Fibroblast of upper back skin (primary cell): ENCODE measurements at places on chromosomes 2 and 18.

DNA sequence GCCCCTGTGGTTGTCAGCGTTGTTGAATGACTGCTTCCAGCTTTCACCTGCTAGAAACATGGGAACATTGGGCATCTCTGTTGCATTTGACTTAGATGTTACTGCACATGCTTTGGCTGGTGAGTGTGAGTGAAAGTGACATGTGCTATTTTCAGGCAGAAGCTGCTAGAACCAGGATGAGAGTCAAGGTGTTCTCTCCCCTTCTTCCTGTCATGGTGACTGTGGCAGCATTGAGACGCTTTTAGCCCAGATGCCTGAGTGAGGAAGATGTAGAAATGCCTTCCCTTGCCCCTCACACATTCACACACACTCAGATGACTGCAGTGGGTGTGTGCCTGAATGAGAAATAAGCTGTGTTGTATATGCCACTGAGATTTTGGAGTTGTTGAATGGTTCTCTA lies 220.2 kb downstream of the PTPRM start:
- DNase-seq: no peak

GRCh38 chr2:201926067-201926466 lies 107.6 kb upstream of the FZD7 start:
- DNase-seq: peak; percentile 81

- DNase-seq: no peak
Observed at GRCh38 chr2:6080932-6081753, 389.0 kb downstream of the SOX11 start.

DNA sequence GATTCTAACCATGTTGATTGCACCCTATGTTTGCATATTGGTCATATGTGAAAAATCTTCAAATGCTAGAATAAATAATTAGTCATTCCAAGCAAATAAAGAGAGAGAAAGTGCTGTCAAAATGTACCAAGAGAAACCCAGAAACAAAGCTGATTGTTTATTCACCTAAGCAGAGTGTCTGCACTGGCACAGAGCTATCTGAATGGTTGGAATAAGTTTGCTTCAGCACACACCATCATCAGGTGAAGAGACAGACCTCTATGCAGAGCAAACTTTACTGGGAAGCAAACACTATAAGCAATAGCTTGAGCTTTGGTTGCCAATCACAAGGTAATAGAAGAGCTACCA lies 25.4 kb downstream of the DSG4 start:
- DNase-seq: no peak

GRCh38 chr2:218010140-218010983 lies 7.6 kb upstream of the TNS1 start:
- peak; percentile 58 for DNase-seq

DNA sequence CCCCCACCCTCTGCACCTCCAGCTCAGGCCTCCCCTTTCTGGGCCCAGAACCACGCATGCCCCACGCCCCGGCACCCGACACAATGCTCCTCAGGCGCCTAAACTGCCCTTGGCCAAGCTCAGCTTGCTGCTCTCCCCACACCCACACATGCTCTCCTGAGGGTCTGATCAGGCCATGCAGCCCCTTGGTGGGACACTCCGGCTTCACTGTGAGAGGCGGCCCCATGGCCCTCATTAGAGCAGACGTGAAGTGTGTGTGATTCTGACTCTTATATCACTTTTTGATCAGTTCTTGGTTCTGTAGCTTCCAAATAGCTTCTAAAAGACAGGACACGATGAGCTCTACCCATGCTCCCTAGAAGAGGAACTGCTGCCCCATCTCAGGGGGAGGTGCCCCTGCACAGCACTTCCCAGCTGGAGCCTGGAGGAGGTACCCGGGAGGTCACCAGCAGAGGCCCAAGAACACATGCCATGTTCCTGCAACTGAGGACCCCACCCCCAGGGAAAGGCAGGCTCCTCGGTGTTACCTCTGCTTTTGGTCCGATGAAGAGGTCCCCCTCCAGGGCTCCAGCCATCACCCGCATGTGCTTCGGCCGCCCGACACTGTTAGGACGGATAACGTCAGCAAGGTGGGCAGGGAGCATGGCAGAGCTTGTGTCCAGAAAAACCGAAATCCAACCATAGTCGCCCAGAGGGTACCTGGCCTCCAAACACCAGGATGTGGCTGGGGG lies 3.6 kb downstream of the ACTR1B start:
- DNase-seq: no peak

DNA sequence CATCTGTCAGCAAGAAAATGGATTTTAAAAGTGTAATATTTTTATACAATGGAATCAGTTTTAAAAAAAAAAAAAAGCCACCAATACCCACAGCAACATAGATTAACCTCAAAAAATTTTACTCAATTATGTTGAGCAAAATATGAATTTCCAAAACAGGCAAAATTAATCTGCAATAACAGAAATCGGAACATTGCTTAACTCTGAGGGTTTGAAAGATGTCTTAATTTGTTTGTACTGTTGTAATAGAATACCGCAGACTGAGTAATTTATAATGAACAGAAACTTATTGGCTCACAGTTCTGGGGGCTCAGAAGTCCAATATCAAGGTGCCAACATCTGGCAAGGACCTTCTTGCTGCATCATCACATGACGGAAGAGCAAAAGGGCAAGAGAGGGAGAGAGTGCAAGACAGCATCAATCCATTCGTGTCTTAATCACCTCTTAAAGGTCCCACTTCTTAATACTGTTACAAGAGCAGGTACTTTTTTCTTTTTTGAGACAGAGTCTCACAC lies 31.8 kb upstream of the TNFAIP6 start:
- DNase-seq: no peak

DNA sequence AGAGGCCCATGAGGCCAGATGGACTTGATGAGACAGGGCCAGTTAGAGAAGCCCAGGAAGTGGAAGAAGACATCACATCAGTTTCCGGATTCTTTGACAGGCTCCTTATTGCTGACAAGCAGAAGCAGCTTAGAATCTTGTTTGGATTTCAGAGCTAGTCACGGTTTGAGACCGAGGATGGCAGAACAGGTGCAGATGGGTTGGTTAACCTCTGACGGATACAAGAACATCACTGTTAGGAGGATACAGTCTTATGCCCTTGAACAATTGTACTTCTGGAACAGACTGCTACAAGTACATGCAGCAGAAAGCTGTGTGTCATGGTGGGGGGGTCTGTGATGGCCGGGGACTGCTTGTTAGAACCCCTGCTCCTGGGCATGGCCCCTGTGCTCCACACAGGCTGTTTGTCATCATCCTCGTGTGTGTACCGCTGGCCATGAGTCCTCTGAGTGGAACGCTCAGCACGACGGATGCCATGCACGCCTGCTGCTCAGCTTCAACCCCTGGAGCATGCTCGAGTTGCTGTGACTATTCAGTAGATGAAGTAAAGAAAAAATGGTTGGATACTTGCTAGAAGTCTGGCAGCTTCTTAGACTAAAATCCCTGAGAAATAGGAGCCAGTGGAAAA lies 217.7 kb downstream of the SH3RF3 start:
- DNase-seq: no peak

GRCh38 chr2:158312981-158313380 lies 143.6 kb downstream of the CCDC148 start:
- no peak for DNase-seq

GRCh38 chr2:8303322-8303832 lies 378.5 kb upstream of the ID2 start:
- DNase-seq: peak; percentile 53

GRCh38 chr2:88642278-88642677 lies 15.0 kb upstream of the EIF2AK3 start:
- peak; percentile 9 for DNase-seq

DNA sequence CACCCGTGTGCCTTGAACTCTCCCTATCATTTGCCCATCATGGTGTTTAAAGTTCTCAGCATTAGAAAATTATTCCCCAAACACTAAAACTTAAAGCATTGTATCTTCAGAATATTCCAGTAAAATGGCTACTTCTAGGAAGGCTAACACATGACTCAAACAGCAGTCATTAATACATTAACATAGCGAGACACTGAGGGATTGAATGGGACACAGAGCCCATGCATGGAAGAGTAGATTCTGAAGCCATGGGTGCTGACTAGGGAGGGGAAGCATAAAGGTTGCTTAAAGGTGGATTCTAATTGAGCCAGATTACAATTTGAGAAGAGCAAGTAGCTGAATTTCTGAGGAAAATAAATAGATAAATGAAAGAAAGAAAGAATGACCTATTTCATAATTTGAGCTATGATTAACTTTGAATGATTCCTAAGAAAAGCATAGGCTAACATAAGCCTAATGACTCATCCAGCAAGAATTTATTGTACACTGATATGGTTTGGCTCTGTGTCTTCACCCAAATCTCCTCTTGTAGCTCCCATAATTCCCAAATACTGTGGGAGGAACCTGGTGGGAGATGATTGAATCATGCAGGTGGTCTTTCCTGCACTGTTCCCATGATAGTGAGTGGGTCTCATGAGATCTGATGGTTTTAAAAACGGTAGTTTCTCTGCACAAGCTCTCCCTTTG lies 79.8 kb upstream of the PIK3C3 start:
- peak; percentile 79 for DNase-seq

- peak; percentile 70 for DNase-seq
Observed at GRCh38 chr2:23602116-23602515, 217.1 kb downstream of the KLHL29 start.

GRCh38 chr18:23879544-23879943 lies 135.0 kb upstream of the TTC39C start:
- no peak for DNase-seq

DNA sequence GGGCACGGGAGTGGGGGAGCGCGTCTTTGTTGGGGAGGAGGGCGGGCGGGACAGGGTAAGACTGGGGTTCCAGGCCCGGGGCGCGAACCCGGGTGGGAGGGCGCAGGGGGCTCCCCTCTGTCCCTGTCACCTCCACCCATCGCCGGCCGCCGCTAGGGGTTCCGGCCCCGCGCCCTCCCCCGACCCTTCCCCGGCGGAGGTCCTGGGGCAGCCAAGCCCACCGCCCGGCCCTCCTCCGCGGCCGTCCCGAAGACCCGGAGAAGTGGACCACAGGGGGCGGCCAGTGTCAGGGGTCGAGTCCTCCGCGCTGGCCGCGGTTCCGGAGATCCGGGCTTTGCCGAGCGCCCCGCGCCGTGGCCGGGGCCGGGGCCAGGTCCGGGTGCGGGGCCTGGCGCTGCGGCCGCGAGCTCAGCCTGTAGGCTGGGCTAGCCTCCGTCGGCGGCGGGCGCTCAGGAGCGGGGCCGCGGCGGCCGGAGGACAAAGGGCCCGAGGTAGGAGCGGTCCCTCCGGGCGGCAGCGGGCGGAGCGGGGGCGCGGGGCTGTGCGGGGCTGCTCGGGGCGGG lies 16.6 kb upstream of the E2F6 start:
- DNase-seq: no peak

GRCh38 chr2:88220718-88221117 lies 50.6 kb downstream of the THNSL2 start:
- DNase-seq: no peak

GRCh38 chr2:119175517-119175916 lies 17.0 kb upstream of the C1QL2 start:
- no peak for DNase-seq

GRCh38 chr2:96551605-96552314 lies 15.2 kb downstream of the ARID5A start:
- no peak for DNase-seq

DNA sequence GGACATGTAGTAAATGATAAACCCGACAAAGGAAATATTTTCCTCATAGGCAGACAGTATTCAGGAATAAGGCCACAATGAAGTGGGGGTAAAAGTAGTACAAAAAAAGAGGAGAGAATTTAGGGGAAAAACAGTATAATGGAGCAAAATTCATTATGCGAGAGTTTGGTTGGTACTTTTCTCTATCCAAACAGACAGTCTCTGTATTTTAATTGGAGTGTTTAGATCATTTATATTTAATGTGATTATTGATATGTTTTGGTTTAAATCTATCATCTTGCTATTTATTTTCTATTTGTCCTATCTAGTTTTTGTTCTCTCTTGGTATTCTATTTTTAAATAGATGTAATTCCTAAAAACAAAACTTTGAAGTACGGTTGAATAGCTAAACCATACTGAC lies 170.3 kb upstream of the SP5 start:
- no peak for DNase-seq

DNA sequence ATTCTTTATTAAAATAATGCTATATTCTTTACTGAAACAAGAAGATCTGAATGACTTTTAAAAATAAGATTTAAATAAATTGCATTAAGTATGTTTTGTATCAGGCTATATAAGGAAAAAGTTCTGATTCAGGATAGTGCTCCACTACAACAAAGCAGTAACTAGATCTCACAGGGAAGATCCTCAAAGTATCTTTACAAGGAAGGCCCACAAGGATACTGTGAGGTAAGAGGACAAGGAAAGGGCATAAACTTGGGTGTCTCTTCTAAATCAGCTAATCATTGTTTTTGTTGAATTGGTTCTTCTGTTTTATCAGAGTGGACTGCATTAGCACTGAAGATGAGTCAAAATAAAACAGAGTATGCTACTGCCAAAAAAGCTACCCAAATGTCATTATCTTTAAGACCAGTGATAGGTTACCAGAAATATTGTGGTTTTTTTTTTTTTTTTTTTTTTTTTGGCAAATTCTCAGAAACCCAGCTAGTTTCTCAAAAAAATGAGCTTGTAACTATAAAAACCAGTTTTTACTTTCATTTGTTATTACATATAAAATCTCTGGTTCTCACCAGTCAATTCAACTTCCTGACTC lies 160.9 kb downstream of the BAZ2B start:
- DNase-seq: peak; percentile 7

DNA sequence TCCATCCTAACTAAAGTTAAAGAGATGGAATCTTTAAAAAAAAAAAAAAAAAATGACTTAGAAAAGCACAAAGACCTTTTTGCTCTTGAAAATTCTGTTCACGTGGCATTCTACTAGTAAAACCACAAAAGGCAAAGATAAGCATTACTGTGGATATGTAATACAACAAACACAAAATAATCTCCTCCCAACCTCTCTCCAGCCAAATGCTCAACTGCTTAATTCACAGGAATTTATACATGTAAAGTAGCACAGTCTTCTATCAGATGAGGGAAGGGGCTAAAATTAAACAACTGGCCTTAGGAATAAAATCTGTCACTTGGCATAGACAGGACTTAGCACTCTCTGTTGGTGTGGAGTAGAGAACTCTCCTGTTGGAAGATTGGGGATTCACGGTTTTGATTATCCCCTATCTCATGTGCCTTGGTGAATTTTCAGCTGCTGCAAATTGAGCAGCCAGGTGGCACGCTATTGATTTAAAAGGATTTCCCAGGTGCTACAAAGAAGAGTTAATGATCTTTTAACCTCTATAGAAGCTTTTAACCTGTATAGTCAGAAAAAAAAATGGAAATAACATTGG lies 57.4 kb downstream of the ATIC start:
- no peak for DNase-seq

GRCh38 chr2:141968433-141968832 lies 162.4 kb downstream of the LRP1B start:
- DNase-seq: peak; percentile 15

- DNase-seq: peak; percentile 16
Observed at GRCh38 chr2:159557437-159558034, 58.8 kb downstream of the BAZ2B start.

DNA sequence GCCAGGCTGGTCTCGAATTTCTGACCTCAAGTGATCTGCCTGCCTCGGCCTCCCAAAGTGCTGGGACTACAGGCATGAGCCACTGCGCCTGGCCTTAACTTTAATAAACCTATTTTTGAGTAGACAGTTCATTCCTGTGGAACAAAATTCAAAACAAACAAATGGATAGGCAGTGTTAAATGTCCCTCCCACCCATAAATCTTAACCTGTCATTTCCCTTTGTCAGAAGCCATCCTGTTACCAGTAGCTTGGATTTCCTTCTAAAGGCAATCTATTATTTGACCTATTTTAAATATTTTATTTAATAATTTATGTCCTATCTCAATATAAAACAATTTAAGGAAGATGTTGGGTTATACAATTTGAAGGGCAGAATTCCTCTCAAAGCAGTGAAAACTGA lies 6.6 kb upstream of the C2orf72 start:
- no peak for DNase-seq

GRCh38 chr2:1837022-1837421 lies 92.7 kb upstream of the PXDN start:
- DNase-seq: no peak
